GM12878 (cell line): ENCODE measurements at places on chromosomes 2 and 18. TPM values are rescaled to one million over a fixed set of nuclear protein-coding genes. Genes with fewer than 3 reads are reported as not detected.

GRCh38 chr2:241937297-241937696 is 67.8 kb downstream of the RTP5 start:
- no peak for DNase-seq

DNA sequence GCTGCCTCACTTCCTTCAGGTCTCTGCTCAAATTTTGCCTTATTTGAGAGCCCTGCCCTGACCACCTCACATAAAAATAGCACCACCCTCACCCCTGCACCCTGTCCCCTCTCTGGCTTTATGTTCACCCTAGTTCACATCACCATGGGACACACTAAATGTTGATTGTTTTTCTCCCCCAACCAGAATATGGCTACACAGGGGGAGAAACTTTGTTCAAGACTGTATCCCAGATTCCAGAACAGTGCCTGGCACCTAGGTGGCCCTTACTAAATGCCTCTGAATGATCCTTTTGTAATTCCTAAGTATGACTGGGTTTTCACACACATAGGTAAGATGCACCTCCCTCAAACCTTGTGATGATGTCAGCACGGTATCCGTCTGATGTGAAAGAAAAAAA is 28.4 kb upstream of the CATIP start:
- DNase-seq, result no peak

DNA sequence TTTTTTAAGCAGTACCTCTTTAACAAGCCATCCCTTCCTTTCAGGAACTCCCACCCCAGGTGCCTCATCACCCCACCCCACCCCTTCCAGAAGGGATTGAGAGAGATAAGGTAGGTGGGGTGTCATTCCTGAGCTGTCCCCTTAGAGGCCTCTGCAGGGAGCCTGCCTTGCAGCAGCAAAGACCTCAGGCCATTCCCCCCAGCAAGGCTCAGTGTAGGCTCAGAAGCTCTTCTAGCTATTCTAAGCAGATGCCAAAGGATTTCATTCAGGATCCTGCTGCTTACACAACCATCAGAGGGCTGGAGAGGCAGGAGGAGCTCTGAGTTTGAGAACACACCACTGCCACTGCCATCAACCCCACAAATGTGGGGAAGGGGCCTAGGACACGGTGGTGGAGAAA is 5.8 kb upstream of the FIGLA start:
- DNase-seq, result no peak

DNA sequence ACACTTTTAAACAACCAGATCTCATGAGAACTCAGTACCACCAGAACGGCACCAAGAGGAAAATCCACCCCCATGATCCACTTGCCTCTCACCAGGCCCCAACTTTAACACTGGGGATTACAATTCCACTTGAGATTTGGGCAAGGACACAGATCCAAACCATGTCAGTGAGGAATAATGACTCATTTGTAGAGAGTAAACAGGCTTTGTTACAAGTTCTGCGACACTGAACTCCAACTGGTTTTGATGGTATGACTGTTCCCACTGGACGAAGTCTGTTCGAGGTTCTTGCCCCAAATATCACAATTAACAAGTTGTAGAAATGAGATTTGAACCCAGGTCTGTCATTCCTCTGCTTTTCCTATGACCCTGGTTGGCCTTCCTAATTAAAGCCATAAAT is 718.1 kb upstream of the ID2 start:
- DNase-seq, result no peak

DNA sequence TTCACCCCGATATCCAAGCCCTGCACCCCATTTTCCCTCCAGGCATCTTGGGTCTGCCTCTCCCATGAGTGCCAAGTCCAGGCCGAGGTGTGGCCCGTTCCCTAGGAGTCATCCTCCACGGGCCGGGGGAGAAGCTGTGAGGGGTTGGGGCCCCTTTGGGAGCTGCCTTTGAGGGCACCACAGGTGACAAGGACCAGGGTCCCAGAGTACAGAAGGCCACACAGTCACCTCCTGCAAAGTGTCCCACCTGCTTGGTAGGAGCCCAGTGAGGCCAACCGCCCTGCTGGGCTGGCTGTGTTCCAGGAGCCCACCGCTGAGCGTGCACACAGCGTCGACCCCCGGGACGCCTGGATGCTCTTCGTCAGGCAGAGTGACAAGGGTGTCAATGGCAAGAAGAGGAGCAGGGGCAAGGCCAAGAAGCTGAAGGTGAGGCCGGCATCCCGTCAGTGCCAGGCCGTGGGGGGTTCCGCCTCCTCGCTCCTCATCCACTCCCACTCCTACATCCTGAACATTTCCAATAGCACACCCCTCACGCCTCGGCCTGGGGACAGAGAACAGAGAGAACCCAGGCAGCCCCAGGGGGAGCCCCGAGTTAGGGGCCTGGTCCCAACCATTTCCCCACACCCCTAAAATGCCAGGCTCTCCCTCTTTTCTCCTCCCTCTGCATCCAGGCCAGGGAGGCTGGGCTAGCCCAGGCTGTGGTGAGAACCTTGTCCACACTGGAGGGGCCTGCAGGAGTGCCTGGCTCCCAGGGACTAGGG is 2.7 kb downstream of the ERFE start:
- no peak for DNase-seq

GRCh38 chr2:47093626-47094025 is 61.5 kb downstream of the STPG4 start:
- DNase-seq, result no peak

GRCh38 chr18:31942291-31942998 is 483 bp downstream of the TRAPPC8 start:
- no peak for DNase-seq

Gene SP3
- polyA plus RNA-seq, result 35.5 and 36.2 TPM in 2 replicates

Gene HOXD12
- not detected in 2 replicates for polyA plus RNA-seq

Gene VWA3B
- 0.23 TPM in 1 of 2 replicates, not detected in the other for polyA plus RNA-seq

DNA sequence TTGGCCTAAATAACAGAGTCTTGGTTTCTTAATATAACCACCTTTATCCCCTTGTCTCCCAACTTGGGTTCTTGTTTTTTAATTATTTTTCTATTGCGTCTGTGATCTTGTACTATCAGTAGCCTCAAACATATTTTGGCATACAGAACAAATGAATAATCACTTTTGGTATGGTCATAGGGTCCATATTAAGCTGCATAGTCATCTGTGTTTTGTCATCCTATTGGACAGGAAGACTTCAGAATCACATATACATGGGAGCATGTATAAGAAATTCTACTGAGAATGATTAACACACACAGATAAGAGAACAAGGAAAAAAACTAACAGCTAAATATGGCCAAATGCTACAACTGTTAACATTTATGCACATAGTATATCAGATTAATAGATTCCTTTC is 126.0 kb downstream of the MEP1B start:
- no peak for DNase-seq

Gene CD8B2
- not detected in 2 replicates for polyA plus RNA-seq

Gene KLHL30
- 0.03 TPM in 1 of 2 replicates, not detected in the other for polyA plus RNA-seq

DNA sequence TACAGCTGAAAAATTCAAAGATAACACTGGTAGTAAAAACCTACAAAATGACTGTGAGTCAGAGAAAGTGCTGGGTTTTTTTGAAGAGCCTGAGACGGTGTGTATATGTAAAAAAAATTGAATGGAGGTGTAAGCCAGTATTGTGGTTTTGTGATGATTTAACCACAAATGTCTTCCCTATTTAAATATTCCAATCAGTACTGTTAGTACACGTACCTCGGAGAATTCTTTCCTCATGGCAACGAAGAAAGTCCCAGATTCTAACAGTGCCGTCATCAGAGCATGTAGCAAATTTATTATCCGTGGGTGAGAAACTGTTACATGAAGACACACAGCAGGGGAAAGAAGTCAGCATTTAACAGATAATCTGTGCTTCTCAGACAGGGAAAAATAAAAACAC is 48.1 kb downstream of the WDR33 start:
- DNase-seq, result no peak

- no peak for DNase-seq
These were observed 46.2 kb downstream of the INHBB start for GRCh38 chr2:120391911-120392665.

Gene SLC30A3
- polyA plus RNA-seq, result not detected in 2 replicates
